ENCODE measurements at places on chromosomes 7 and 10. TPM values are rescaled to one million over a fixed set of nuclear protein-coding genes. Genes with fewer than 3 reads are reported as not detected.

NME8 gene
- not detected for total RNA-seq

MNX1 gene
- total RNA-seq: not detected

GRK5 gene
- total RNA-seq: 39.7 TPM

CYTH3 gene
- 10.0 TPM for total RNA-seq

PLEKHS1 gene
- not detected for total RNA-seq

LEP gene
- not detected for total RNA-seq

CYP3A5 gene
- not detected for total RNA-seq

FAM25C gene
- total RNA-seq: not detected
